Neural crest cell (in vitro differentiated cells): ENCODE measurements at places on chromosomes 6 and 20. TPM values are rescaled to one million over a fixed set of nuclear protein-coding genes. Genes with fewer than 3 reads are reported as not detected.
A peak's percentile ranks its signal among the peaks of the same experiment; 100 is the strongest.

The TTK gene
- total RNA-seq: 45.0 and 45.5 TPM in 2 replicates

- no peak for DNase-seq
These were observed 185.3 kb downstream of the OGFRL1 start for GRCh38 chr6:71473926-71474325.

- DNase-seq: peak; percentile 14
These were observed 58.4 kb downstream of the PDE7B start for GRCh38 chr6:135909737-135910387.

- DNase-seq: no peak
These were observed 41.6 kb upstream of the ZNF217 start for GRCh38 chr20:53635221-53635620.

GRCh38 chr6:75211920-75212590 is 6.2 kb upstream of the COL12A1 start:
- no peak for DNase-seq

GRCh38 chr6:81906709-81907204 is 154.3 kb upstream of the TENT5A start:
- DNase-seq: no peak

DNA sequence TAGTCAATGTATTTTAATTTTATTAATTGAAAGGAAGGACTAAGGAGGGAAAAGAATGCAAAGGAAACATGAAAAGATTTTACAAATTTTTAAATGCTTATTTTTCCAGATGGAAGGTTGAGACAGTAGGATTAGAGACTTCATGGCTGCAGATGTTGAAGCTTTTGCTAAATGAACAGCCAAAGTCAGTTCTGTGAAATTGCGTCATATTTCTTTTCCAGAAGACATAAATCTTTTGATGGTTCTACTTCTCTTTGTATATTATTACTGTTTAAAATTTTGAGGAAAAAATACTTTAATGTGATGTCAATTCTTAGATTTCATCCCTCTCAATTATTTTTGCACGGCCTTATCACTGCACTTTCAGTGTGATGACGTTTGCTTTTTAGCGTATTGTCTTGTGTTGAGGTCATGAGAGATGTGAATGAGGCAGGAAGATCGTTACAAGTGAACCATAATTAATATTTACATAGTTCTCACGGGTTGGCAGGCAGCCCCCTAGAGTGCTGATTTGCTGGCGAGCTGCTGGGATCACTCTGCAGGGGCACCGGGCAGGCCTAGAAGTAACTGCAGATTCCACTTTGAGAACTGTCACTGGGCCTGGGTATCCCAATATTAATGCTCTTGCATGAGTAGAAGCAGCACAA is 158.1 kb downstream of the TBXT start:
- no peak for DNase-seq

DNA sequence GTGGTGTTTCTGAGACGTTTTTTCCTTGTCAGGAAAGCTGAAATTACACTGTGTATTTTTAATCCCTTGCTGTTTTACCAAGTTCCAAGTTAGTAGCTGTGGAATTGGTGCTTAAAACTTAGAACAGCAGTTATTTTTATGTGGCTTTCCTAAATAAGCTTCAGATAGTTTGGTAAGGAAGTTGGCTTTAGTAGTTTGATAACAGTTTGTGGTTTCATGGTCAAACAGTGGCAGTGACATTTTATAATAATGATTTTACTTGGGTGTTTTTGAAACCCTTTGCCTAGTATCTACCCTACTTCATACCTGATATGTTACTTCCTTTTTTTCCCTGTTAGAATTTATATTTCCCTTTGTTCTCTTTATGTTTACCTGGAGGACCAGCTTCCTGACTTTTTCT is 164.9 kb downstream of the JARID2 start:
- no peak for DNase-seq

- DNase-seq: no peak
These were observed 51.3 kb downstream of the CD109 start for GRCh38 chr6:73747289-73747688.
